ENCODE measurements at places on chromosomes 16 and 17.
A peak's percentile ranks its signal among the peaks of the same experiment; 100 is the strongest.

DNA sequence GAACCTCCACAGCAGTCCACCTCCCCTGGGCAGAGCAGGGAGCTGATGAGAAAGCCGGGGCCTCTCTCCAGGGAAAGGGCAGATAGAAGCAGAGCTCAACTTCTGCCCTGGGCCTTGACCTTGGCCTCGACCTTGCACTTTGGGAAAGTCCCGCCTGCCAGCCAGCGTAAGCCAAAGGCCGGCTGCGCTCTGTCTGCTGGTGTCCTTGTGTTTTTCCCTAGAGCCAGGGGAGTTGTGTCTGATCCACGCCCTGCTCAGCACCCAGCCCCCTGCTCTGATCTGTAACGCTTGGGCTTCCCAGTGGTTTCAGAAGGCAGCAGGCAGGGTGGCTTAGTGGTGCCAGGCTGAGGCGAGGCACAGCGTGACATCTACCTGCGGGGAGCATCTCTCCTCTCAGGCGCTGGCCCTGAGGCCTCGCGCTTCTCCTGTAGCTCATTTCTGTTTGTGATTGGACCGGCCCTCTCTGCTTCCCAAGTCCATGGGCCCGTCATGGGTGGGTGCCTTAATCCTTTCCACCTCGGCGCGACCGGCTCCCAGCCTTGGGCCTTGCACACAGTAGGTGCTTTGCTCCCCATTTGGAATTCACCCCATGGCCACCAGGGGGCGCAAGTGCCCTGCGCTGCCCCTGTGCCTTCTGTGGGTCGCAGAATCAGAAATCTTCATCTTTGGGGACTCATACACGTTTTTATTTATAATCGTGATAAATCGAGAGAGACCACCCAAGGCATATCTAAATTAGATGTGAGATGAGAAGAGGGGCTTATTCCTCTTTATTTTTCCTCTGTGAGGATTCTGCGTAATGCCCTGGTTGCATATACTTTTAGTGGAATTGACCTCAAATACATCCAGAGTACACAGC lies 24.2 kb downstream of the SGSH start:
- peak; percentile 63 for DNase-seq

DNA sequence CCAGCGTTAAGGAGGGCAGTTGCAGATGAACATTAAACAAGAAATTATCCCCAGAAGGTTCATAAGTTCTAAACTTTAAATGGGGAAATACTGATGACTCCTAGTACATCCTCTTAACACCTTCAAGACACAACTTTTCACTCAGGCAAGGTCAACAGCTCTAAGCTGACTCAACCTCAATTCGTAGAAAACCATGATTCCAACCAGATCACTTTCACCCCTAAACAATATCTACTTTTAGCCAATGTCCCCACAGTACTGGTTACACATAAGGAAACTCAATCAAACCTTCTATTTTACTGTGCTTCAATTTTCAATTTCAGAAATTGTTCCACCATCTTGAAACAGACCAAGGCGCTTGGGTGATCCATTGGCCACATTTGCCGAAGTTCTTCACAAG lies 2.3 kb downstream of the CDYL2 start:
- no peak for DNase-seq

DNA sequence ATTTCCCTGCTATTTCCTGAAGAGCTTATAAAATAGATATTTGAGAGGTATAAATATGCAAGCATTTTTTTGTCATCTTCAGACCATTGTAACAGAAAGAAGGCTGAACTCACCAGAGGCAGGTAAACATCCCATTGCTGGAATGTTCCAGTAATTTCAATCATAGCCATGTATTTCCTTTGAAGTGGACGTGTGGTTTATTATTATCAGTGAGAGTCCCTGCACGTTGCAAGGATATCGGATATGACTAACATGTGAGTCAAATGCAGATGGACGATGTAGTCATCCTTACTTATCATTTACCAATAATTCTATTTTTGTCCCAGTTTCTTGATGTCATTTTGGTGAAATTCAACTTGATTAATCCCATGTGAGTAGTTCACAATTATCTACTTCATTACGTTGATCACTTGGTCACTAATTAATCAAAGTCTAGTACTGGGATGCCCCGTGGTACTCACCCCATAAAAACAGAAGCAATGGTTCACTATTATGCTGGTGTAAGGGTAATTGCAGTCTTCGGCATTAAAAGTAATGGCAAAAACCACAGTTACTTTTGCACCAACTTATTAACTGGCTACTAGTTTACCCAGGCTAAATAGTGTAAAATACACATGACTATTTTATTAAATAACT lies 89.5 kb downstream of the VAT1L start:
- no peak for DNase-seq

- no peak for DNase-seq
Observed at GRCh38 chr16:8716592-8716991, 42.2 kb downstream of the ABAT start.

- no peak for DNase-seq
Observed at GRCh38 chr16:53090591-53091411, 36.0 kb downstream of the CHD9 start.

- DNase-seq: peak; percentile 65
Observed at GRCh38 chr17:17186051-17186450, 20.1 kb downstream of the PLD6 start.

GRCh38 chr17:55053855-55054254 lies 85.3 kb downstream of the STXBP4 start:
- DNase-seq: no peak

DNA sequence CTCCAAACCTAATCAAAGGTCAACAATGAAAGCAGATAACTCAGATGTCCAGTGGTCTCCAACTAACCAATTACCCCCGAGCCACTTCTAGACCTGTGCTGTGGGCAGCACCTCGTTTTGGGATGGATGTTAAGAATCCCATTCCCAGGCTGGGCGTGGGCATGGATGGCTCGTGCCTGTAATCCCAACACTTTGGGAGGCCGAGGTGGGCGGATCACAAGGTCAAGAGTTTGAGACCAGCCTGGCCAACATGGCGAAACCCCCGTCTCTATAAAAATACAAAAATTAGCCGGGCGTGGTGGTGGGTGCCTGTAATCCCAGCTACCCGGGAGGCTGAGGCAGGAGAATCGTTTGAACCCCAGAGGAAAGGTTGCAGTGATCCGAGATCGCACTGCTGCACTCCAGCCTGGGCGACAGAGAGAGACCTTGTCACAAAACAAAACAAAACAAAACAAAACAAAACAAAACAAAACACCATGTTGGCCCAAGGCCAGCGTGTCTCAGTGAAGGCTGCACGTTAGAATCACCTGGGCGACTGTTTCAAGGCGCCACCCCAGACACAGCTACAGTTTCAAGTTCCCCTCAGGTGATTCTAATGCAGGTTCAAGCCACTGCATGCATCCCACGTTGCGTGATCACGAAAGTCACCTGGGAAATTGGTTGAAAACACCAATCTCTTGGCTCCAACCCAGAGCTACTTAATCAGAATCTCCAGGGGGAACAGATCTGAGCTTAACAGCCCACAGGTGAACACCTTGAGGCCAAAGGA lies 21.3 kb downstream of the COX4I1 start:
- DNase-seq: no peak

DNA sequence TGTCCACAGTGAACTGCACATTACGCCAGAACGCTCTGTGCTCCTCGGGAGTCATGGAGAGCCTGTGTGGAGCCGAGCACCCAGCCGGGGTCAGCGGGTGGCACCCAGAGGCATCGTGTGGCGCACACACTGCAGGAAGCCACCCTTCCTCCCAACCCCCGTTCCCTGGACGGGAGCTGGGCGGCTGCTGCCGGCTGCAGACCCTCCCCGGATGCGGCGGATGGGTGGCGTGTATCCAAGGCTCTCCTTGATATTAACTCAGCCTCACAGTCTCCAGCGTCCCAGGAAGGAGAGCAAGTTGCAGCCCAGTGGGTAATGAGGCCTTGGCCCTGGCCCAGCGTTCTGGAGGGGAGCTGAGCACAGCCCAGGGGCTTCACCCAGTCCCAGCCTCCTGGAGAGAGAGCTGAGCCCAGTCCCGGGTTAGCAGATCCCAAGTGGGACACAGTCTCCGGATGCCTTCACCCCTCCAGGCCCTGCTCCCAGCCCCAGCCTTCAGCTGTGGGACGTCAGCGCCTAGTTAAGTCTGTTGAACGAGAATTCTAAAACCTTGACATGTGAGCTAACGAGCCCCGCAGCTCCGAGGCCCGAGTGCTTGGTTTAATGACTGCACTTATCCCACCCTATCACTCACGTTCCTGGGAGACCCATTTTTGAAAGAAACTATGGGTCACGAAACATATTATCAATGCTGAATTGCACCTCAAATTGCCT lies 86.6 kb downstream of the TBC1D16 start:
- no peak for DNase-seq

DNA sequence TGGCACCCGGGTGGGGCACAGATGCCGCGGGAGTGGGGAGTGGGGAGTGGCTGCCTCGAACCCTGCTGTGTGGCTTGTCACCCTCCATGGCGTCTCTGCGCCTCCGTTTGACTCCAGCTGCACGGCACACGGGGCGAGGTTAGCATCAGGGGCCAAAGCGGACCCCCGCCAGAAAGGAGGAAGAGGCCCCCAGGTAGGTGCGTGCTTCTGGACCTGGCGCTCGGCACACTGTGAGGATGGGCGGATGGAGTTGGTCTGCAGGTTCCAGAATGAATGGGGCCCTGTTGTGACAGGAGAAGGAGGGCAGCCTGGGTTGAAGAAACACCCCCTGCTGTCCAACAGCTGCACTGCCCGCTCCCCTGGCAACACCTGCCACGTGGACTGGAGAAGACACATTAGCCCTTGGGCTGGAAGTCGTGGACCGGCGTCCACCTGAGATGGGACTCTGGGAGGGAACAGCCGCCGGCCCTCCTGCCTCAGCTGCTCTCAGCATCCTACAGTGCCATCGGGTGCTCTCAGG lies 9.4 kb upstream of the FASN start:
- no peak for DNase-seq

GRCh38 chr17:21090902-21091618 lies 35.7 kb upstream of the DHRS7B start:
- no peak for DNase-seq

- DNase-seq: no peak
Observed at GRCh38 chr16:86355531-86355930, 154.8 kb upstream of the FOXF1 start.

DNA sequence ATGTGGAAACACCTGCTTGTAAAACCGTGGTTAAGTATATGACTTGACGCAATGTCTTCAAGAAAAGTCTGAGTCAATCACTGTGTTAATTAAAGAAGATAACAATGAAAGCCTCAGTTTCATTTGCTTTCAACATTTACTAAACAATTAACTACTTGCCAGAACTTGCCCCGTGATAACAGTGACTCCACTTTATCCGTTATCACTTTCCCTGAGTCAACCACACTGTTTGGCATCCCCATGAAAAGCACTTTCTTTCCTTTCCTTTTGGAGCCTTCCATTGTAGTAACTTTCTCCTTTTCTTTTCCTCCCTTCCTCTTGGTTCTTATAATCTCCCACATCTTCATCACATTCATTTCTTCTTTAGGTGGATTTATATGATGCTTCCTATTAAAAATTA lies 435.1 kb upstream of the GOT2 start:
- no peak for DNase-seq

DNA sequence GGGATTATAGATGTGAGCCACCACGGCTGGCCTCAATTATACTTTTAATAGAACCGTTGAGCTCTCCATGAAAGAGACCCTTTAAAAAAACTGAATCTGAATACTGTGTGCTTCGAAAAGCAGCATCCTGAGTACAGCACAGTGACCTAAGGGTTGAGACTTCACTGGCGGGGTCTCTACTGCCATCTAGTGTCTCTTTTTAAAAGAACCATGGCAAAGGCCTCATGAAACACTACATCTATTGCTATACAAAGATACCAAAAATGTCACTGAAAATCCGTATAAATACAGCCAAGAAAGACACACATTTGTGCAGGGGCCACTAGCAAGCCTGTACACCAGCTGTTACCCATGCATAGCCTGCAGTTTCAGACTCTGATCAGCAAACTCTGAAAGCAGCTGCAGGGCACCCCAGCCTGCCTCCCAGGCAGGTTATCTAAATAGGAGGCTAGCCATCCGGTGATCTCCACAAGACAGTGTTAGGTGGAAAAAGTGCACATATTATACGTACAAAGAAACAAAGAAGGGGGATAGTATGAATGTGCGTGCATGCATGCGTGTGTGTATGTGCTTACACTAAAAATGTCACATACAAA lies 35.3 kb downstream of the NPLOC4 start:
- DNase-seq: peak; percentile 47

DNA sequence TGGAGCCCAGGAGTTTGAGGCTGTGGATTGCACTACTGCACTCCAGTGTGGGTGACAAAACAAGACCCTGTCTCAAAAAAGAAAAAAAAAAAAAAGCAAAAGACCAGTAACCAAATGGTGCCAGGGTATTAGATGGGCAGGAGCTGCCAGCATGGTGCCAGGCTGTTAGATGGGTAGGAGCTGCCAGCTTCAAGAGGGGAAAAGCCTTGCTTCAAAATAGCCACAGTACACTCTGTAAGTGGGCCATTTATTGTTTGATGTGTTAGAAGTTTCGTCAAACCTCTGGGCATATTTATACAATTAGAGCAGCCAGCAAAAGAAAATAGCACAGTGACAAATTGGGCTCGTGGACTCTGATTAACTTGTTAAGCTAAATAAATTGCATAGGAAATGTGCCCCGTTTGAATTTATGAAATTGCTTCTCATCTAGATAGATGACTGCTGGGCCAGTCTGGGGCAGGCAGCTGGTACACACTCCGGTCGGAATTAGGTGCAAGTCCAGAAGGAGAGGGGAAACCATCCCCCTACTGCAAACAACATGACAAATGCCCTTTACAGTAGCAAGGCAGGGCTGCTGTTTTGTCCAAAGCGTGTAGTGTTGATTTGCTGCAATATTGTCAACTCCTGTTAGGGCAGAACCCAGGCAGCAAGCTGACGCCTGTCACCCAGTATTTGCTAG lies 126.3 kb upstream of the IRX3 start:
- no peak for DNase-seq

DNA sequence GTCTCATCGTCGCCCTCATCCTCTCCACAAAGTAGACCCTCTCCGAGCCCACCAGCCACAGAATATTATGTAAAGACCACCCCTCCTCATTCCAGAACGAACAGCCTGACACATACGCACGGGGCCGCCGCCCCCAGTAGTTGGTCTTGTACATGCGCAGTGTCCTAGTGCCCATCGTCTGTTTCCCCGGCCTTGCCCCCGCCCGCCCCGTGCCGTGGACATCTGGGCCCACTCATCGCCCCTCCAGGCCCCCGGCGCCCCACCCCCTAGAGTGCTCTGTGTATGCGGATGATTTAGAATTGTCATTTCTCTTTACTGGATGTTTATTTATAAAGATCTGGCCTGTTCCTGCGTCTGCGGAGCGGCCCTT lies 475 bp upstream of the AMDHD2 start:
- DNase-seq: no peak

DNA sequence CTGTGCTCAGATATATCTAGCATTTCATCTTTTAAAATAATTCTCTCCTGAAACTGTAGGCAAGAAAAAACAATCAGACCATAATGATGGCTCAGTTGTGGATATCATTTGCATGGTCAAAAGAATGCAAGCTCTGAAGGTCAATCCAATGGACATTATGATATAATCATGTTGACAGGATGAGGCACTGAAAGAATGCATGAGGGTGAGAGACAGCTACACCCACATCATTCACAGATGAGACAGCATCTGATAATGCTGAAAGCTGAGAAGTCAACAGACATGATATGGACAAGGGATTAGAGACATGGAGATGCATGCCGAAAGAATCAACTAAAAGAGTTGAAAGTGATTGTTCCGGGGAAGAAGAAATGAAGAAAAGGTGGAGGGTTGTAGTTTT lies 346.4 kb upstream of the CDH5 start:
- DNase-seq: no peak

Data from stimulated activated CD4-positive, alpha-beta T cell treated with anti-CD3 and anti-CD28 coated beads, Interleukin-4, amount 100 ng/mL, for 24 hours (primary cell).